ENCODE measurements at places on chromosomes 7 and 10.

DNA sequence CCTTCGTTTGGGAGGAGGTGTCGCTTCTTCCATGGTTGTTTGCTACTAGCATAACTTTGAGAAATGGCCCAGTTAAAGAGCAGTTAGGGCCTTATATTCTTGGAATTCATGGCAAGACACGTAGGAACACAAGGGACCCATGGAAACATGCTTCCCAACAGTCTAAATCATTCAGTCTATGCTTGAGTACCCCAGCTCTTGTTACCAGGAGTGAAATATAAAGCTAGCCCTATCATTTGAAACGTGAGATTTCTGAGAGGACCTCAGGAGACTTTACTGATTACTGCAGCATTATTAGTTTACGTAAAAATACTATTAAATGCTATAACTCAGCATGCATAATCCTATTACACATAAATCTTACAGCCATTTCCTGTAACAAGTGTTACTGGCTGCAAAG is 328.6 kb upstream of the CDC14C start:
- no peak for DNase-seq

DNA sequence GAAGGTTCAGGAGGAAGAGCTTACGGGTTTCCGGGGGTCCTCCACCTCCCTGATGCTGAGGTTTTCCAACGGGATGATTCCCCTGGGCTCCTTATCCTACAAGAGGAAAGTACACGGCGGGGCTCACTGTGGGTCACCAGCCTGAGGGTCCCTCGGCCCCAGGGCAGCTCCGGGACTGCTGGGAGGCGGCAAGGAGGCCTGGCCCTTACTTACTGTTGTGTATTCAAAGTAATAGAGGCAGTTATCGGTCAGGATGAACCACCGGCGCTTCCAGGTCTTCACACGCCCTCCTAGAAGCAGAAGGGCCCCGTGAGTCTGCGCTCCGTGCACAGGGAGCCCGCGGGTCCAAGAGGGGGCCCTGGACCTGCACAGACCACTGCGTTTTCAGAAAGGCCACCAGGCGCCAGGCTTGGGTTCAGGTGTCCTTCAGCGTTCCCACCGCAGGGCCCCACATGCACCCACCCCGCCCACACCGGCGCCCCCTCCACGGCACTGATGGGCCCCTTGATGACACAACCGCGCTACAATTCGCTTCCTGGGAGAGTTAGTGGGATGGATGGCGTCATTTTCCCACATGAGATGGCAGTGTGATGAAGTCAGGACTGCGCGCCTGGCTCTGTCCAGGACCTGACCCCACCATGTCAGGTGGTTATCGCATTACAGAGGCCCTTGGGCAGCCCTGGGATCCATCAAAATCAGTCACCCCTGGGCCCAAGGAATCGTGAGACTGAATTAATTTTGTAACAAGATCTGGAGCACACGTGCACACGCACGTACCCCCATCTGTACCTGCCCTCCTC is 106.7 kb downstream of the CYTH3 start:
- DNase-seq, result no peak

- DNase-seq, result no peak
Measured at GRCh38 chr10:112711366-112711765, 238.7 kb upstream of the TCF7L2 start.

DNA sequence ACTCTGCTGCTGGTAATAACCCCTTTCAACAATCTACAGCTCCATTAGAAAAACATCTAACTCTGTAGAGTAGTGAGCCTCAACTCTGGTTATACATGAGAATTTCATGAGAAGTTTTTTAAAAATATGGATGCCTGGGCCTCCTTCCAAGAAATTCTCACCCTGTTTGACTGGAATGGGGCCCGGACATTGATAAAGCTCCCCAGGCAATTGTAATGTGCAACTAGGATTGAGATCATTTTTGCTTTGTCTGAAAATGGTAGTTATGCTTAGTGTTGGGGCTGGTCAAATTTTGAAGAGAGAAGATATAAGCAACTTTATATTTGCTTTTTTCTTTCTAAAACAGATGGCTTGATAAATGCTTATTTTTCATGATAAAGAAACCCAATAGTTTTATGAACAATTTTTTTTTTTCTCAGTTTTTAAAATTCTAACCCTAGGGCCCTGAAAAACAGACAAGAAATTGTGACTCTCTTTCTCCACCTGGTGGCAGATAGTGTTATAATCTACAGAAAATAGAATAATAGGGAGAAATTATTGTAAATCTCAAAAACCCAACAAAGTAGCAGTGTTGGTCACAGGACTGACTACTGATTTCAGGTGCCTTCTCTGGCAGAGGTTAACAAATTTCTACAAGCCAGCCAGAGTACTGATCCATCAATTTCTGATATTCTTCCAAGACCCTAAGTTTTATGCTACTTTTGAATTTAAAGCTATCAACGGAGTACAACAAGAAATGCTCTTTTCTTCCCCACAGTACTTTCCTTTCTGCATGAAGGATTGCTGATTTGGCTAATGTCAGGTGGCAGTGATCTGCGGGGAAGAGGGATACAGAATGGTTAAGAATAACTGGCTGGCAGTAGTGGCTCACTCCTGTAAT is 174.8 kb downstream of the DKK1 start:
- no peak for DNase-seq

DNA sequence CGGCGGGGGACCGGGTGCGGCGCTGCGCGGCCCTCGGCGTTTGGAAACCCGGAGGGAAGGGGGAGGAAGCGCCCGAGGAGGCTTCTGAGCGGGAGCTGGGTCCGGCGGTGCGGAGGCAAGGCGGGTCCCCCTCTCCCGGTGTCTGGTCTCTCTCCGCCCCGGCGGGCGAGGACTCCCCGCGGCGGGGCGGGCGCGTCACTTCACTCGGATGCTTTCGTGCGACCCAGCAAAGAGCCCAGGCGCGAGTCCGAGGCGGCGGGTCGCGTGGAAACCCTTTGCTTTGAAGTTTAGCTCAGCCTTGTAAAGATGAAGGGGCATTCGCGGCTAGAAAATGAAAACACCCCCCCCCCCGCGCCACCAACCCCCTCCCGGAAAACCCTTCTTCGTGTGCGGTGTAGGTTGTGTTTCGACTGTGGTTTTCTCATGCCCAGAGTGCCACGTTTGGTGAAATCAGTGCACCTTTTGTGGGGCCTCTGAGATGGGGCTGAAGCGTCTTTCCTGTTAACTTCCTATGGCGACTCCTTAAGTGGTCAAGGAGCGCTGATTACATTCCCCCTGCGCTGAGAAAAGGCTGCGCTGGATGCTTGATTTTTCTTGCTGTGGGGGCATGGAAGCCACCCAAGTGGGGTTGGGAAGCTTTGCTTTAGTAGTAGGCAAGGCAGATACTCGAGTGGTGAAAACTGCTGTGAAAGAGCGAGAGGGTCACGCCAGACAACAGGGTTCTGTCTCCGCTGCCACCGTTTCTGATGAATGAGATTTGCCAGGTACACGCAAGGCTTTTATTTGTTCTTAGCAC is 876 bp downstream of the GNAI1 start:
- DNase-seq, result peak; percentile 45

DNA sequence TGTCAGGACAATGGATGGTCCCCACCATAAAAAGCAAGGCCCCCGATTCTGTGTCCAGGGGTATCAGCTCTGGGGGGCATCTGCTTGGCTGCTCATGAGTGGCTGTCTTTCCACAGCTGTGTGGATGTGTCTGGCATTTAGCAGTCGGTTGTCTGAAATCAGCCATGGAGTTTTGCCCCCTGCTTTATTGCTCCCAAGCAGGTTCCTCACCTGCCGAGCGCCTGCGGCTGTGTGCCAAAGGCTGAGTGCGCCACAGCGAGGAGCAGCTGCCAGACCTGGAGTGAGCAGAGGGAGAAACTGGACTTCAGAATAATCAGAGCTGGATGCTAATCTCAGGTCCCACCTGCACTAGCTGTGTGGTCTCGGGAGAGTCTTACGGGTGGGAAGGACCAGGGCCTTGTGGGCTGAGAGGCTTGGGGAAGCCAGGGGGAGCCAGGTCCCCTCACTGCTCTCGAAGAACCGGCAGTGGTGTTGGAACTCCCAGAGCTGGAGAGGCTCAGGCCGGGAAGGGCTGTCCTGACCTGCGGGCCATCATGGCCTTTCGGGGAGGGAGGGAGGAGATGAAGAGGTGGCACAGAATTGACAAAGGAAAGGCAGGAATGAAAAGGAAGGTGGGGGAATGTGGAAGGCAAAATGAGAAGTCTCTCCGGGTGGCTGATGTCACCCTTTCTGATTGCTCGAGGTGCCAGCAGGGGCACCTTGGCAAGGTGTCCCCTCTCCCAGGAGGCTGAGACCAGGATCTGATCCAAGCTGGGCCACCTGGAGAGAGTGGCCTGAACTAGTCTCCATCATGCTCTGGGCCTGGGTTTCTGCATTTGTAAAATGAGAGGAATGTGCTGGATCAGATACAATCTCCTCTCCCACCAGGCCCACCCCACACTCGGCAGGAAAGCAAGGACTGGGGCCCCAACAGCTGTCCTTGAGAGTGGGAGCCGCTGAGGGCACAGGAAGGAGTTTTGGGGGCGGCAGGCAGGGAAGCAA is 30.2 kb upstream of the LEP start:
- no peak for DNase-seq

GRCh38 chr10:91144961-91145360 is 75.5 kb upstream of the PCGF5 start:
- no peak for DNase-seq
